Ovary (tissue), 10 donors: ENCODE measurements at places on chromosomes 4 and X. TPM values are rescaled to one million over a fixed set of nuclear protein-coding genes. Genes with fewer than 3 reads are reported as not detected.
A peak's percentile ranks its signal among the peaks of the same experiment; 100 is the strongest.

The TCEAL9 gene
- 203 TPM for total RNA-seq

The PLK4 gene
- 1.7 TPM for total RNA-seq

The MAGEA10 gene
- not detected for total RNA-seq

The CLIC2 gene
- total RNA-seq, result 18.9 TPM

The NELFA gene
- total RNA-seq, result 42.8 TPM

The FGFR3 gene
- total RNA-seq, result 1.5 TPM

The GNRHR gene
- not detected for total RNA-seq

The CYLC1 gene
- total RNA-seq, result not detected

The NKAP gene
- total RNA-seq, result 10.9 TPM

The FGFBP2 gene
- 0.60 TPM for total RNA-seq

The APELA gene
- not detected for total RNA-seq

The TCEANC gene
- 4.2 TPM for total RNA-seq

The SLC6A8 gene
- 23.5 TPM for total RNA-seq

The PPBP gene
- total RNA-seq, result not detected

- DNase-seq, result no peak
These were observed 203.0 kb upstream of the GK2 start for GRCh38 chr4:79611026-79611425.

DNA sequence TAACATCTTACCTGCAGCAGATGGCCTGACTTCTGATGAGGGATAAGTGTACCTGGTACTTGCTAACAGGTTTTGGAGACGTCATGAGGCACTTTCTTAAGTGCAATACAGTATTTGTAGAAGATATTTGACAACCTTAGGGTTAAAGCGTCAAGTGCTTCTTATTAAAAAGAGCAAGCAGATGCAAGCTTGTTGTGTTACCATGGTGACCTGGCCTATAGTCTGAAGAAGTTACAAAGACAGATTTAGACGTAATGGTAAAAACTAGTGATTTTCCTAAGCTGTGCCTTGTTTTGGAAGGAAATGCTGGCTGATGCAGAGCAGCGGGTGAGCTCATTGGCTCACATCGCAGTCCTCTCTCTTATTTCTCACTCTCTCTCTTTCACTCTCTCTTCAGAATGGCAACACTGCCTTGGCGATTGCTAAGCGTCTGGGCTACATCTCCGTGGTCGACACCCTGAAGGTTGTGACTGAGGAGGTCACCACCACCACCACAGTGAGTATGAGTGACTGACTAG is 243.6 kb downstream of the ANK2 start:
- DNase-seq, result peak; percentile 42

- no peak for DNase-seq
These were observed 182.8 kb downstream of the MOSPD2 start for GRCh38 chrX:15056044-15056443.

DNA sequence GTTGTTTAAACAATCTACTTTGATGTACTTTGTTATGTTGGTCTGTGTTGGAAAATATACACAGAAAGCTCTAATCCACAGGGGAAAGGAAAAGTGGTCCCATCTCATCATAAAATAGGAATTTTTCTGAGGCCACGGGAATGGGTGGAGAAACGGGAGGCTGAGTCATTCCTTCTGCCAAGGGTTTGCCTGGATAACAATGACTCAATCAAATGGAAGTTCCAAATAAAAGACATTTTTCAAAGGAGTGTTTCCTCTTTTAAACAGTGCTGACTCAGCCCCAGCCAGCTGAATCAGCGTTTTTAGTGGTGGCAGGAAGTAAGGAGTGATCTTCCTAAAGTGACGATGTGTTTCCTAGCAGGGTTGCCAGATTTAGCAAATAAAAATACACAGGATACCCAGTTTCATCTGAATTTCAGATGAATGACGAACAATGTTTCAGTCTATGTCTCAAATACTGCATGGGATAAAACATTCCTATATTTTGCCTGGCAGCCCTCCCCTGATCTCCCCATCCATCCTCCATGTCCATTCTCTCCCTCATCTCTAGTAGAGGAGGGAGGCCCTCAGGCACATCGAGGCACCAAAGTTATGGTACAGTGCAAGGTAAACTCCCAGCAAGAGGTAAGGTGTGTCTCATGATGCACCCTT is 345.4 kb upstream of the GATB start:
- peak; percentile 65 for DNase-seq

DNA sequence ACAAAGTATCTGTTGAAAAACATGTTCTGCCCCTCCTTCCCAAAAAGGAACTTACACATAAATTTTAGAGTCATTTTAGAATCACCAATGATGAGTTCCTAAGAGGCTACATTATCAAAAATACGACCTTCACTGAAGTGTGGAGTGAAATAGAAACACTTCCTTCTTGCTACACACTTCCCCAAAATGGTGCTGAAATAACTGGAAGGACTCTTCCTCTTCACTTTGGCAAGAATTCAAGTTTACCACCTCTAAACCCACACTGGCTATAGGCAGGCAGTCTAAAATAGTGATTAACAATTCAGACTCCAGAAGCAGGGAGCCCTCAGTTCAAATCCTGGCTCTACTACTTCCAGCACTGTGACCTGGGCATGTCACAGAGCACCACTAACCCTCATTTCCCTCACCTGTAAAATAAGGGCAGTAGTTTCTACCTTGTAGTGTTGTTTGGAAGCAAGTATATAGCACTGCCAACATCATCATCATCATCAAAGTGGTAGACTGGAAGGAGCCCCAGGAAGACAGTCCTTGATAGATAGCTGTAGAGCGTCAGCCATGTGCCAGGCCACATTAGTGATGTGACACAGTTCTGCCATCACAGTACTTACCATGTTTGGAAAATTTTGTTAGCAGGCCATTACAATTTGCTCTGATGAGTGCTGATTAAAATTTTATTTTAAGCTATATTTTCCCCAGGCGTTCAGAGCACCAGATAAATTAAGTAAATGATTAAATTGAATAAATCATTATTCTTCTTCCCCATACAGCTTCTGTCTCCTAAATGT is 103.3 kb downstream of the PARM1 start:
- DNase-seq, result no peak

- no peak for DNase-seq
These were observed 69.3 kb downstream of the BTC start for GRCh38 chr4:74724979-74725378.

- no peak for DNase-seq
These were observed 708.3 kb downstream of the STIM2 start for GRCh38 chr4:27568952-27569319.

GRCh38 chr4:3700223-3700622 is 66.0 kb upstream of the ADRA2C start:
- peak; percentile 1 for DNase-seq

GRCh38 chr4:128234836-128235235 is 52.8 kb downstream of the PGRMC2 start:
- DNase-seq, result no peak

DNA sequence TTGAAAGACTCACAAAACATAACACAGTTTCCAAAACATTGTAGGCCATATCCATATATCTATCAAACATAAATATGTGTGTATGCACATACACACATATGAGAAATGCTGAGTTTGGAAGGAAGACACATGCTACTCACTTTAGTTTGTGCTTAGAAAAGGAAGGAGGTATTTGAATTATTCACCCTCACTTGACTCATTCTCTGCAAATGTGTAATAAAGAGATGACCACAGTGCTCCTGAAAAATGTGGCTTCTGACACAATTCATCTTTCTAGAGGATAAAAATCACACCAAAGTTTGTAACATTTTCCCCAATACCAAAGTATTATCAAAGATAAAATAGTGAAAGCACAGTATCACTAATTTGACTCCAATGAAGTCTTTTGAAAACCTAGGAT is 950.1 kb downstream of the FAT4 start:
- DNase-seq, result no peak

DNA sequence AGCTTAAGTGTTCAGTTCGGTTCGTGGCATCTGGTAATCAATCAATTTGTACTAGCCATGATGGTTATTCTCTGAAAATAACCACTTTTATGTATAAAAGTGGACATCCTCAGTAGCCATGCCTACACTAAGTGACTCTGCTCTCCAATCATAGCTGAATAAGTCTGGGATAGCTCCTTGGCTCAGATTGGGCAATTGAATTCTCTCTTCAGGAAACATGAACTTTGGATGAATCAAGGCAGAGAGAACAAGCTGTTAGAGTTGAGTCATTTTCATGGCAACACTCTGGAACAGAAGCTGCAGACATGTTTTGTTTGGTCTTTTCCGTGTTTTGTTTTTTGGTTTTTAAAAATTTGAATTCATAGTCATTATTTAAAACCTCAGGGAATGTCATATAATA is 66.8 kb upstream of the TMEM164 start:
- no peak for DNase-seq

- no peak for DNase-seq
These were observed 130.6 kb upstream of the ATP6AP2 start for GRCh38 chrX:40449956-40450706.

GRCh38 chr4:152572417-152573086 is 36.7 kb upstream of the FBXW7 start:
- DNase-seq, result no peak
